ENCODE measurements at places on chromosomes 16 and 17.
A peak's percentile ranks its signal among the peaks of the same experiment; 100 is the strongest.

DNA sequence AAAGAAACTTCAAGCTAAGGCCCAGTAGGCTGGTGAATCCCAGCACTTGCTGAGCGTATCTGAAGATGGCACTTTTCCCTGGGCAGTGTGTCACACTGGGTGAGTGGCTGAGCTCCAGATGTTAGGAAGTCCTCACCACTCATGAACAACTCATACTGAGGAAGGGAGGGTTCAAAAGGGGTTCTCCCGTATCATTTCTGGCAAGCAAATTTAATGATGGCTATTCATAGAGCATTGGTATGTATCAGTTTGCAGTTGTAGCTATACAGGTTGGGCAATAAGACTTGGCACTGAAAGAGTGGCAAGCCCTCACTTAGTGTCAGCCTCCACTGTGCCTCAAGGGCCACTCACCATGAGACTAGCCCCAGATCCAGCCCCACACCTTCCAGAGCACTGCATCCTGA lies 10.7 kb downstream of the GFOD2 start:
- no peaks in the 10 kb centered on the region for H3K27me3 ChIP-seq
- H3K4me3 ChIP-seq = no peak overlapping the region
- no peak for DNase-seq
- H3K4me1 ChIP-seq = peaks cover 24% of the 10 kb centered on the region

DNA sequence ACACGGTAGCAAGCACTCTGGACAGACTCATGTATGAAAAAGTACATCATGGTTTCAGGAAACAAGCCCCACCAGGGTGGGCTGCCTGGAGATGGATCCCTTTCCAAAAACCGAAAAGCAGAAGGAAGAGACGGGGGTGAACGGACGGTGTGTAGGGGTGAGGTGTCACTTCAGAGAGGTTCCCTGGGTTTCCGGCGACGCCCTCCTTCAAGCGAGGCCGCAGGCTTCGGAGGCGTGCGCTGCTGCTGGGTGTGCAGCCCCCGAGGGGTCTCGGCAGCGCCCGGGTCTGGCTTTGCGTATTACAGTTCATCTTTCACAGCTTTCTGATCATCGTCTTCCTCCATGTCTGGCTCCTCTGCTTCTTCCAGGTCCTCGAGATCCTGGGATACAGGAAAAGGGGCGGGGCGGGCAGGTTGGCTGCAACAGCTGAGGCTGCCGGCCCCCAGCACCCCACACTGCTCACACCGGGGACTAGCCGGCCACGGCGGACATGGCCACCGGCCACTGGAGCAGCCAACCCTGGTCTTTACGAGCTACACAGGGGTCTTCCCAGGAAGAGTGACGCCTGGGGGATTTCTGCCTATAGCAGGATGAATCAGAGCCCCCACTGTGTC lies 9.0 kb upstream of the PPP1R27 start:
- no peak overlapping the region for H3K27ac ChIP-seq
- no peak overlapping the region for H3K4me3 ChIP-seq
- H3K36me3 ChIP-seq = peaks cover 1% of the 10 kb centered on the region
- H3K27me3 ChIP-seq = no peaks in the 10 kb centered on the region
- no peaks in the 10 kb centered on the region for H3K4me1 ChIP-seq

GRCh38 chr17:66667491-66668030 lies 167.4 kb upstream of the CACNG5 start:
- H3K27me3 ChIP-seq = no peaks in the 10 kb centered on the region
- H3K36me3 ChIP-seq = peaks cover 11% of the 10 kb centered on the region
- peak; percentile 76 for DNase-seq
- H3K4me1 ChIP-seq = peaks cover 81% of the 10 kb centered on the region
- peak overlapping the region; percentile 9 for H3K27ac ChIP-seq
- H3K4me3 ChIP-seq = peak overlapping the region; percentile 72

GRCh38 chr17:17523001-17523730 lies 27.0 kb upstream of the RASD1 start:
- no peak overlapping the region for H3K27ac ChIP-seq
- no peaks in the 10 kb centered on the region for H3K4me1 ChIP-seq
- no peak for DNase-seq
- no peaks in the 10 kb centered on the region for H3K27me3 ChIP-seq

- H3K4me3 ChIP-seq = no peak overlapping the region
- H3K4me1 ChIP-seq = no peaks in the 10 kb centered on the region
- no peak for DNase-seq
- no peaks in the 10 kb centered on the region for H3K36me3 ChIP-seq
These were observed 241.6 kb upstream of the SALL1 start for GRCh38 chr16:51392521-51393187.

- no peaks in the 10 kb centered on the region for H3K36me3 ChIP-seq
- peak; percentile 14 for DNase-seq
- H3K27ac ChIP-seq = peak overlapping the region; percentile 18
- H3K4me1 ChIP-seq = peaks cover 33% of the 10 kb centered on the region
- no peak overlapping the region for H3K4me3 ChIP-seq
- no peaks in the 10 kb centered on the region for H3K27me3 ChIP-seq
These were observed 13.3 kb downstream of the TSPOAP1 start for GRCh38 chr17:58315281-58315711.

DNA sequence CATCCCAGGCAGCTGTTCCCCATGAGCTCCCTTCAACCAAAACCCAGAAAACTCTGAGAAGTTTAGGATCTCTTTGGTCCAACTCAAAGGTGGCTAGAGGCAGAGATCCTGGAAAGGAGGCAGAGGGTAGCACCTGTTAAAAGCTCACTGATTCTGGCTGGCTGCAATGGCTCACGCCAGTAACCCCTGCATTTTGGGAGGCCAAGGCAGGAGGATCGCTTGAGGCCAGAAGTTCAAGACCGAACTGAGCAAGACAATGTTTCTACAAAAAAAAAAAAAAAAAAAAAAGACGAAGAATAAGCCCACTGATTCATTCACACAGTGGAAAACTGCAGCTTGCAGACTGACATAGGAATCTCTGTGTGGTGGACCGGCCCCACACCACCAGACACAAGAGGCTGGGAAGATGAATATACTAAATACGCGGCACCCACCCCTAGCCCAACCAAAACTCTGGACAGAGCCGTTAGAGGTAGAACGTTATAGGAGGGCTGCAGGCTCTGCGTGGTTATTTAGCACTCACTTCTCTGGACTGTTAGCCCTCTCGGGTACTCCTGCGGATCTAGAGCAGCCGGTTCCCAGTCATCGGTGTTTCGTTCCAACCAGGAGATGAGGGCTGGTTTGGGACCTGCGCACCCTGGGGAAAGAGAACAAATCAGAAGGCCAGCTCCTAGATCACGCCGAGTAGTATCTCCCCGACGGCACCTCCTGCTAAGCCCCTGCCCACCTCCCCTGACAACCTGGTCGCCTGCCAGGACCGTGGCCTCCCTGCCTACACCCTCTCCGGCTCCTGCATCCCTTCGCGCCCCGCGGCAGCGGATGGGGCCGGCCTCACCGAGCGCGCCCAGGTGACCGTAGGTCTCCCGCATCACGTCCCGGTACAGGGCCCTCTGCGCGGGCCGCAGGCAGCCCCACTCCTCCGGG lies 925 bp downstream of the ZNF689 start:
- H3K27ac ChIP-seq = peak overlapping the region; percentile 96
- H3K36me3 ChIP-seq = no peaks in the 10 kb centered on the region
- H3K27me3 ChIP-seq = no peaks in the 10 kb centered on the region
- peak; percentile 53 for DNase-seq
- peak overlapping the region; percentile 83 for H3K4me3 ChIP-seq

- H3K27me3 ChIP-seq = no peaks in the 10 kb centered on the region
- no peak for DNase-seq
- H3K36me3 ChIP-seq = no peaks in the 10 kb centered on the region
- H3K4me1 ChIP-seq = no peaks in the 10 kb centered on the region
- H3K27ac ChIP-seq = no peak overlapping the region
- no peak overlapping the region for H3K4me3 ChIP-seq
These were observed 9.2 kb upstream of the MRPL58 start for GRCh38 chr17:75003070-75003956.

DNA sequence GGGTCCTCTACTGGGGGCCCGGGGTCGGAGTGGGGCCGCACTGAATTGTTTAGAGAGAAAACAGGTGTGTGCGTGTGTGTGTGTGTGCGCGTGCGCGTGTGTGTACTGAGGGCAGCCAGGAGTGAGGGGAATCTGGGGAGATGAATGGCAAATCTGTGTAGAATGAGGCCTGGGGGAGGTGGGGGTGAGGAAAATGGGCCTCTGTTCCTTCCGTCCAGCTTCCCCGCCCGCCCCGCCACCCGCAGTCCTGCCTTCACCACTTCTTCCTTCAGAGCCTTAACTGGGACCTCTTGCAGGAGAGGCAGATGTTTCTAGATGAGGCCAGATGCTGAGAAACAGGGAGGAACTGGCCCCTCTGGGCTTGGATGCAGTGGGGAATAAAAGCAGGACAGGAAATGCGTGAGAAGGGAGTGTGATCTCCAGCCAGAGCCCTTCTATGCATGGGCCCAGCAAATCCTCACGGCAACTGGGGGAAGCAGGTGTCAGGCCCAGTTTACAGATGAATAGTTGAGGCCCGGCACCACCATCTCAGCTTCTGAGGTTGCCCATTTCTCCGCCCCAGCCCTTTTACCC lies 29.7 kb upstream of the NGFR start:
- H3K27me3 ChIP-seq = peaks cover 58% of the 10 kb centered on the region
- H3K36me3 ChIP-seq = peaks cover 2% of the 10 kb centered on the region
- no peaks in the 10 kb centered on the region for H3K4me1 ChIP-seq
- no peak for DNase-seq
- H3K4me3 ChIP-seq = no peak overlapping the region
- no peak overlapping the region for H3K27ac ChIP-seq

- no peaks in the 10 kb centered on the region for H3K4me1 ChIP-seq
- H3K27me3 ChIP-seq = peaks cover 11% of the 10 kb centered on the region
- H3K36me3 ChIP-seq = no peaks in the 10 kb centered on the region
- no peak overlapping the region for H3K4me3 ChIP-seq
These were observed 18.0 kb downstream of the CA5A start for GRCh38 chr16:87918338-87918737.

DNA sequence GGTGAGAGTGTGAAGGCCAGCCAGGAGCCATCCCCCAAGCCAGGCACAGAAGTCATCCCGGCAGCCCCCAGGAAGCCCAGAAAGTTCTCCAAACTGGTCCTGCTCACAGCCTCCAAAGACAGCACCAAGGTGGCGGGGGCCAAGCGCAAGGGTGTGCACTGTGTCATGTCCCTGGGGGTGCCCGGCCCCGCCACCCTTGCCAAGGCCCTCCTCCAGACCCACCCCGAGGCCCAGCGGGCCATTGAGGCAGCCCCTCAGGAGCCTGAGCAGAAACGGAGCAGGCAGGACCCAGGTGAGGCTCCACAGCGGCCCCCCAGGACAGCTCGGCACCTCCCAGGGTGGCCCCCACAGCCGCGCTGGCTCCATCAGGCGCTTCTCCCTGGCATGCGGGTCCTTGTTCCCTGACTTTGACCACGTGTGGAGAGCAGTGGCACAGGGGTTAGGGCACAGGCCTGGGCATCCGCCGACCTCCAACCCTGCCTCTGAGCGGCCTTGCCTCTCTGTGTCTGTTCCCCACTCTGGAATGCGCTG lies 13.5 kb downstream of the FLYWCH2 start:
- no peaks in the 10 kb centered on the region for H3K36me3 ChIP-seq
- H3K27me3 ChIP-seq = no peaks in the 10 kb centered on the region
- H3K4me1 ChIP-seq = no peaks in the 10 kb centered on the region
- no peak for DNase-seq
- H3K27ac ChIP-seq = no peak overlapping the region

DNA sequence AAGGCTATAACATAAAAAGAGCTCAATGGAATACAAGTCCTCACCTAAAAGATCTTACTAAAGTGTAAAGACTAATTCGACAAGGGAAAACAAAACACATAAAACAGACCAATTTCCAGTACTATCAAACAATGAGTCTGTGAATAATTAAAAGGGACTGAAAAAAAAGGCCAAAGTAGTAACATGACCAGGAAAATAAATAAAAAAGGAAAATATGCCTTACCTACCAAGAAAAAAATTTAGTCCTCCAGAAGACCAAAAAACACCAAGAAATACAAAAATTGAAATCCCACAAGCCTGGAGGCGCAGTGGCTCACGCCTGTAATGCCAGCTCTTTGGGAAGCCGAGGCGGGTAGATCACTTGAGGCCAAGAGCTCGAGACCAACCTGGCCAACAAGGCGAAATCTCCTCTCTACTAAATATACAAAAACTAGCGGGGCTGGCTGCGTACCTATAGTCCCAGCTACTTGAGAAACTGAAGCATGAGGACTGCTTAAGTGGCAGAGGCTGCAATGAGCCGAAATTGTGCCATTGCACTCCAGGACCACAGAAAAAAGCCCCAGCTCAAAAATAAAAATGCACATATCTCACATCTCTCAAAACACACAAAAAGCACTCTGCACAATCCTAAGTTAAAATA lies 60.8 kb downstream of the TEX14 start:
- no peaks in the 10 kb centered on the region for H3K36me3 ChIP-seq
- H3K27me3 ChIP-seq = no peaks in the 10 kb centered on the region
- peak; percentile 86 for DNase-seq
- no peak overlapping the region for H3K27ac ChIP-seq
- H3K4me3 ChIP-seq = peak overlapping the region; percentile 0

DNA sequence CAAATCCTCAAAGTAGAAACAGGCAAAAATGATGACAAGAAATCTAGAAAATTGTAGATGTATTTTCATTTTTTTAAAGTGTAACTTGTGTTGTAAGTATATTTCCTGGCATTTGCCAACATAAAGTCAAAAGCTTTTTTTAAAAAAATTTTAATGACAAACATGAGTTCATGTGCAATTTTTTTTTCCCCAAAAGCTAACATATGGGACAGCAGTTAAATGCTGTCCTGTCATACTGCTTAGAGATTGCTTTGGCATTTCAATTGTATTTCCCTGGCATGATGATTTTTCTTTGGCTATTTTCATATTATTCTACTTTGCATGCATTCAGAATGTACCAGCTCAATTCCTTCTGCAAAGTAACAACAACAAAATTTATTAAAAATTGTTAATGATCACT lies 24.5 kb upstream of the CPPED1 start:
- no peak overlapping the region for H3K4me3 ChIP-seq
- DNase-seq = no peak
- no peak overlapping the region for H3K27ac ChIP-seq
- no peaks in the 10 kb centered on the region for H3K36me3 ChIP-seq
- H3K4me1 ChIP-seq = peaks cover 14% of the 10 kb centered on the region

DNA sequence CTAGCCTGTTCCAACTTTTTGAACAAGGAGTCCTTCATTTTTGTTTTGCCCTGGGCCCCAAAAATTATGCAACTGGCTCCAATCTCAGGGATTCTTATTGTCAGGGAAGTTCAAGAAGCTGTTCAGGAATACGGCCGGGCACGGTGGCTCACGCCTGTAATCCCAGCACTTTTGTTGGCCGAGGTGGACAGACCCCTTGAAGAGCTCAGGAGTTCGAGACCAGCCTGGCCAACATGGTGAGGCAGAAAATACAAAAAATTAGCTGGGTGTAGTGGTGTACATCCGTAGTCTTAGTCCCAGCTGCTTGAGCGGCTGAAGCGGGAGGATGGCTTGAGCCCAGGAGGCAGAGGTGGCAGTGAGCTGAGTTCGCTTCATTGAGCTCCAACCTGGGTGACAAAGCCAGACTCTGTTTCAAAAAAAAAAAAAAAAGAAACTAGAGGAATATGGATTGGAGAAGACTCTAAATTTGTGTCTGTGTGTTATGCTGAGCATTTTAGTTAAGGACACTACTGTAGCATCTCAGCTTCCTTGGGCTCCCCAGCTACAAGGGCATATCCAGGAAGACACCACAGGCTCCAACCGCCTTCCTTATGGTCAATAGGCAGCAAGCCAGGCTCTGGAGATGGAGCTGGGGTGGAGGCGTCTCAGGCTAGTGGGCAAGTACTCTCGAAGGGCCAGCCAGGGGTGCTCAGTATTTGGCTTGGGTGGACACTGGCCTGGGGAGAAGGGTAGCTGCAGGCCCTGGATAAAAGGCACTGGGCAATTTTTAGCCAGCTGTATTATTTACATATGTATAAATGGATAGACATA lies 56.8 kb upstream of the CREBBP start:
- DNase-seq = no peak
- no peaks in the 10 kb centered on the region for H3K36me3 ChIP-seq
- no peaks in the 10 kb centered on the region for H3K27me3 ChIP-seq
- no peak overlapping the region for H3K4me3 ChIP-seq
- no peak overlapping the region for H3K27ac ChIP-seq

Data from activated T-cell treated with anti-CD3 and anti-CD28 coated beads, Interleukin-2, amount 50 U/mL, for 72 hours (primary cell).